MV-4-11 (cell line): ENCODE measurements at places on chromosomes 12 and 14.

DNA sequence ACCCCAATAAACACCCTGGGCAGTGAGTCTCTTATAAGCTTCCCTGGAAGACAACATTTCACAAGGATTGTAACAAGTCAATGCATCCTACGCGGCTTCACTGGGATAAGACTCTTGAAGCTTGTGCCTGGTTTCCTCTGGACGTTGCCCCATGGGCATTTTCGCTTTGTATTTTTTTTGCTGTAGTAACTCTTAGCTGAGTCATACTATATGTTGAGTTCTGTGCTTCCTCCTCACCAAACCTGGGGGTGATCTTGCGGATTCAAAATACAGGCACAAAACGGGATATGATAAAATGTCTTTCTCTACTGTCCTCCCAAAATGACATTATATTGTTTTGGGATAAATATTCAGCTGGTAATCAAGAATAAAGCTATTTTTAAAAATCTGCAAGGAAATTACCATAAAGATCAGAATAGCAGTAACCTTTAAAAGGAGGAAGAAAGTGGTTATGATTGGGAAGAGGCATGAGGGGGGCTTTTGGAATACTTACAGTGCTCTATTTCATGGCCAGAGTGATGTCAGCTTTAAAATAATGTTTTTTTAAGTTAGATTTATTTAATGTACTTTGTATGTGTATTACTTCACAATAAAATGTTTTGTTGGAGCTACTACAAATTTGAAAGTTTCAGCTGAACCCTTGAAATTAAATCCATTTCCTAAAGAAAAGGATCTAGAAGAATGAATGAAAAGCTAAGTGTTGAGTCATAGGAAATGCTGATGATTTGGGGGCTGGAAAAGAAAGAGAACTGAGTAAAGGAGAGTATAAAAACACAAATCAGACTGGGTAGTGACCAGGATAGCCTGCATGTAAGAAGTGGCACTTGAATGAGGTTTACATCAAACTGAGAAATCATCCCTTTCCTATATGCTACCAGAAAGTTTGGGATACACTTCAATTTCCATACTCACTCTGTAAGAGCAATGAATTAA is 14.7 kb downstream of the BTBD7 start:
- peak; percentile 87 for DNase-seq

DNA sequence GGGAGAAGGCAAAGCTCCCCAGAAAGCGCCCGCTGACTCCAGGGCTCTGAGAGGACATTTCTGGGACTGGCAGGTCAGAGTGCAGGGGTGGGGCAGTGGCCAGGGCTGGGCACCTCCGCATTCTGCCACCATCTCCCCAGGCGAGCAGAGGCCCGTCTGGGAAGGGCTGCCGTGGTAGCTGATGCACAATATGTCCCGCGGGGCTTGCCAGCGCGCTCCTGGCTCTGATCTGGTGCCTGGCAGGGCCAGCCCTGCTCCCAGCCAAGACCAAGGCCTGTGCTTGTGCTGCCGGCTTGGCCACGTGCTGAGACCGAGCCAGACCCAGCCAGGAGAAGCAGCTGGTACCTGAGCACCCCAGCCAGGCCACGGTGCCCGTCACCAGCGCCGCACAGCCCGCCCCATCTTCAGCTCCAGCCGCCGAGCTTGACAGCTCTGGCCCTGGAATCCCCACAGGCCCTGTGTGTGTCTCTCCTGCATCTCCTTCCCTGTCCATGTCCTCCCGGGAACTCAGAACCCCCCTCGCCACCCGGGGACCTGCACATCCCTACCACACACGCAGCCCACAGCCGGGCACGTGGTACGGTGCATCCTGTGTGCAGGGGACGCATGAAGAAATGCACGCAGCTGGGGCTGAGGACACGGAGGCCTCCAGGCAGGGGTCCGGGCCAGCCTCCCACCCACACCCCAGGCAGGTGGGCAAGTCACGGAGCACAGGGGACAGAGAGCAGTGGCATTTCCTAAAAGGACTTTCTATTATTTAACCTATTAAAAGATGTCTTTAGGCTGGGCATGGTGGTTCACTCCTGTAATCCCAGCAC is 68.6 kb upstream of the C14orf180 start:
- no peak for DNase-seq

DNA sequence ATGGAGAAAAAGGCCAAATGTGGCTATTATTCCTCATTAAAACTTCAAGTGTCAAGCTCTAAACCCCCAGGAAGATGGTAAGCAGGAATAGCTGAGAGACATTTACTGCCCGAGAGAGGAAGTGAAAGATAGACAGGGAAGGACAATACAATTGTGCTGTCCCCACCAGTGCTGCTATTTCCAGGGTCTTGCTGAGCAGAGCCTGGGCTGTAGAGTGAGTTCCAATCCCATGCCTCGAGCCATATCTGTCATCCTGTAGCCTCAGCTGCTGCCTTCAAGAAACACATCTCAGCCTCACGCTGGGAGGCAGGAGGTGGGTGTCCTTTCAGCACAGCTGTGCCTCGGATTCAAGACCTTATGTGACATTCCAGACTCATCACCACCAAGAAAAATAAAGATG is 114.0 kb downstream of the RPAP3 start:
- DNase-seq, result peak; percentile 62

DNA sequence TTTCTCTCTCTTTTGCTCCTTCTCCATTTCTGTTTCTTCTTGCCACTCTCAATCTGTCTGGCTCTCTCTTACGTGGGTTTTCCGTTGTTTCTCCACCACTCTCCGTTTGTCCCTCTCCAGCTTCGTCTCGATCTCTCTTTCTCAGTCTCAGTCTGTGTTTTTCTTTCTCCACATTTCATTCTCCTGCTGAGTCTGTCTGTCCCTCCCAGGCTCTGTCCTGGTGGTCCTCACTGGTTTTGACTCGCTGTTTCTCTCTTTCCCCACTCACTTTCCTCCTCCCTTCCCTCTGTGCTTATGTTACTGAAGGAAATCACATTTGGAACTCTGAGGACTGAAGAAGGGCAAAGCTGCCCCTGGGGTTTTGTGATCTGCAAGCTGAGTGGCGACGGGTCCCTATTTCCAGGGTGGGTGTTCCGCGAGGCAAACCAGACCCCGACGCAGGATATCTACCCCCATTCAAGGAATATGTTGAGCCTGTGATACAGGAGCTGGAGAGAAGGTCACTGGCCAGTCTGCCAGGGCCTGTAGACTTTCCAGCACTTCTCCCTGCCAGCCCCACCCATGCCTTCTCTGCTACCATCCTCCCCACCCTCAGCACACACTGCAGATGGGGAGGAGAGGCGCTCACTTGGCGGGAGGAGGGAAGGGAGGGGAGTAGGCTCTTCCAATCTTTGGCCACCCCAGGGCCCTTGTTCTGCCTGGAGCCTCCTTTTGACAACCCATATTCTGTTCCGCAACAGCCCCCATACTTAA is 102.7 kb upstream of the MAP1LC3B2 start:
- DNase-seq, result no peak

DNA sequence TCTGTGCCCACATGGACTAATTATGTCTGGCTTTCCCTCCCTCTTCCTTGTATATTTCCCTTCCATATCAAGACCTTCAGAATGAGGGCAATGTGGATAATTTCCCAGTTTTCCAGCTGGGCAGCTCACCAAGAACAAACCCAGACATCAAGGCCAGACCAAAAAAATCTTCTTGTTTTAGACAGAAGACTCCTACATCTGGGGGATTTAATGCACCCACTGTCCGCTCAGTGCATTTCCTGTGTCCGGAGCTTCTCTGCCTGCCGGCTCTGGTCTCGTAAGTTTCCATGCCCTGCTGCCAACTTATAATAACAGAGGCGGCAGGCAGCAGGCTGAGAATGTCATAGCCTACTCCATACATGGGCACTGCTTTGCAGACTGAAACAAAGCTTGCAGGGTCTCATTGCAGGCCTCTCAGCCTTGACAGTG is 207.2 kb upstream of the BCL2L14 start:
- no peak for DNase-seq

DNA sequence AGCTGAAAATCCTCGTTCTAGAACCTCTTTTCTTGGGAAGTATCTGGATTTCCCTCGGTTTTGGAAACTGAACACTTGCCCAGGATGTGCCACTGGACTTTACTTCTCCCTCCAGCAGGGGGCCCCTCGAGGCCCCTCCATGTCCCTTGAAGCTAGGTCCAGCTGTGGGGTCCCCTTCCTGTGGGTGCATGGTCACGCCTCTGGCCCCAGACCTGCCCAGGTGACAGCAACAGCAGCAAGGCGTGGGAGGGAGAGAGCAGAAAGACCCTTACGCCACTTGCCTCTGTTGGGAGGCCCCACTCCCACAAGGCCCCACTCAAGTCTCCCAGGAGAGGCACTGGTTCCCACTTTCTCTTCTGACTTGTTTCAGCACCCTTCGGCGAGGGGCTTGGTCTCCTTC is 3.1 kb downstream of the SLC25A29 start:
- no peak for DNase-seq

- no peak for DNase-seq
Observed at GRCh38 chr12:113325916-113326315, 9.0 kb downstream of the SLC8B1 start.

DNA sequence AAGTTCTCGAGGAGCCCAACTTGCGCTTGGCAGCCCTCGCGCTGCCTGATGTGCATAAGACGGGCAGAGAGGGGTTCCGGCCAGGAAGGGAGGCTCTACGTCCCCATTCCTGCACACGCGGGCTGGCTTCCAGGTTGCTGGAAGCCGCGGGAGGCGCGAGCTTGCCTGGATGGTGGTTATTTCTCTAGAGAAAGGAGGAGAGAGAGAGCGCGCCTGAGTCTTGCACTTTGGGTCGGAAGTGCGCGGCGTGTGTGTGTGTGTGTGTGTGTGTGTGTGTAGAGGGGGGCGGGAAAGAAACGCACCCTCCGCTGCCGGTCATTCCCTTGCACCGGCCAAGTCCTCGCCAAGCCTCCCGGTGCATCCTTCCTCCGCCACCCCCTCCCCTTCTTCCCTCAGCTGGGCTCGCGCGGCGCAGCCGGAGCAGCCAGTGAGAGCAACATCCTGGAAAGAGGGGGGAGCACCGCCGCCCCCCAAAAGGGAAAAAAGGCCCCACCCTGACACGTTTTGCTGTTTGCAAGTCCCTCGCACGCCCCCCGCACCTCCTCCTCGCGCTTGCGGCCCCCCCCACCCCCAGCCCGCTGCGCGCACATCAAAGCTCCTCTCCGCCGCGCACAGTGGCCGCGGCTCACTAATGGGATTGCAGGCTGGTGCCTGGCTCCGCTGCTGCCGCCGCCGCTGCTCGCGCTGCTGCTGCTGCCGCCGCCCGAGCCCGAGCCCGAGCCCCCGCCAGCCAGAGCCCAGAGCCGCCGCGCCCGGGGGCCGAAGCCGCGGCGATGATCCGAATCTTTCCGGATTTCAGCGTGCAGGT is 4.4 kb upstream of the NPAS3 start:
- no peak for DNase-seq

- no peak for DNase-seq
Observed at GRCh38 chr12:2170376-2170775, 117.6 kb downstream of the CACNA1C start.

- no peak for DNase-seq
Observed at GRCh38 chr12:67430708-67431335, 161.7 kb downstream of the CAND1 start.

DNA sequence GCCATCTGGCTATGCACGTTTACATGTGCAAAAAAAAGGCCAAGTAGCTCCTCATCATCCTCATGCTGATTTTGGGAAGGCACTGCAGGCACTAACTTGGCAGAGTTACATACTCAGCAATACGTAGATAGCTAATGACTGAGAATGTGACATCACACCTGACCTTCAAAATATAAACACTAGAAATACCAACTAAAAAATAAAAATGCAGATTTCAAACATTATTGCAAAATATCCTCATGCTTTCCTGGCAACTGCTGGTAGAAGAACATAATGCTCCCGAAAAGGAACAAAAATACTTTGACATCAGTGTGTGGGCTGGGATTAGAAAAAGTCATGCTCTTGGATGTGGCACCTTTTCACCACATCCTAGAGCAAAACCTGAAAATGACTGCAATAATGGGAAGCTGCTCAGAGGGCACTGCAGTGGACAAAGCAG is 153.2 kb upstream of the ABCD2 start:
- DNase-seq, result no peak

DNA sequence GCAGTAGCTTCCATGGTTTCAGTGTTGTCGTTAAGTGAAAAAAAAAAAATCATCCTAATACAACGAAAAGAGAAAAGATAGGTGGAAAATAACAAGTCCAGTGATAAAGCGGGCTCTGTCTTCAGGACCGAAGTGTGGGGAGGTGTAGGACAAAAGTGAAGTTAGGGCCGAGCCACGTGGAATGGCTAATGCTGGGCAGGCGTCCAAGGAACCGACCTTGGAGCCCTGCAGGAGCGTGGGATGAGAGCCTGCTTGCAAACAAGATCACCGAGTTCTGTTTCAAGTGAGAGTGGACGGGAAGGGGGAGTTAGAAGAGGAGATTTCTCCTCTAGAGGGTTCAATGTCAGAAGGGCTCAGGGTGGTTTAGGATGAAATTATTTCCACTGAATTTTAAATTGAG is 22.2 kb downstream of the A2ML1 start:
- no peak for DNase-seq

- no peak for DNase-seq
Observed at GRCh38 chr12:20463913-20464524, 95.7 kb downstream of the PDE3A start.

GRCh38 chr12:91053951-91054715 is 3.7 kb downstream of the KERA start:
- DNase-seq, result no peak

GRCh38 chr14:103259801-103260628 is 74.0 kb upstream of the EIF5 start:
- no peak for DNase-seq

DNA sequence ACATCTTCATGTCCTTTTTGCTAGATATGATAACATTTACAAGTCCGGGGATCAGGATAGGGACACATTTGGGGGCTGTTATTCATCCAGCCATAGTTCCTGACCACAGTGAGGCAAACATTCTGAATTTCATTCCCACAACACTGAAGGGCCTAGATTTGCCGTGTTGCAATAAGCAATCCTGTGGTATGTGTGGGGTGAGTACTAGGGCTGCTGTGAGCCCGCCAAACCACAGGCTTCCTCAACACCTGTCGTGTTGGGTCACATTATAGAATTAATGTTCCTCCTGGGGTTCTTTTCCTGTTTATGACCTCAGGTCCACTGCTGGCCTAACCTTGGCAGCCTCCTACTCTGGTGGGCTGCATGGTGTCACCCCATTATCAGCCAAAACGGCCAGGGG is 119.2 kb downstream of the TBC1D30 start:
- peak; percentile 66 for DNase-seq

GRCh38 chr14:55277972-55278740 is 6.9 kb downstream of the FBXO34 start:
- DNase-seq, result peak; percentile 87
